Airway epithelial cell (primary cell): ENCODE measurements at places on chromosomes 2 and 18. TPM values are rescaled to one million over a fixed set of nuclear protein-coding genes. Genes with fewer than 3 reads are reported as not detected.

OTOS gene
- not detected in 2 replicates for total RNA-seq

ITGB6 gene
- 58.6 and 65.2 TPM in 2 replicates for total RNA-seq

ABCG8 gene
- total RNA-seq = not detected in 2 replicates

MAPK4 gene
- total RNA-seq = not detected in 2 replicates

POTEJ gene
- not detected in 2 replicates for total RNA-seq

SERPINB2 gene
- total RNA-seq = 205 and 218 TPM in 2 replicates

CHPF gene
- 168 and 186 TPM in 2 replicates for total RNA-seq

CCBE1 gene
- total RNA-seq = 0.85 and 3.0 TPM in 2 replicates

TMBIM1 gene
- 333 and 422 TPM in 2 replicates for total RNA-seq

APCDD1 gene
- total RNA-seq = 0.28 and 0.35 TPM in 2 replicates

RFTN2 gene
- total RNA-seq = not detected in 2 replicates

RESP18 gene
- not detected in 2 replicates for total RNA-seq

ZNF514 gene
- 4.8 and 5.2 TPM in 2 replicates for total RNA-seq

PPP4R3B gene
- total RNA-seq = 26.0 and 33.3 TPM in 2 replicates

CYTIP gene
- not detected in 2 replicates for total RNA-seq

UGT1A5 gene
- 3.2 TPM in 1 of 2 replicates, not detected in the other for total RNA-seq

CNTNAP5 gene
- not detected in 2 replicates for total RNA-seq

CABLES1 gene
- total RNA-seq = 0.23 and 1.1 TPM in 2 replicates

ALK gene
- total RNA-seq = not detected in 2 replicates

MATN3 gene
- total RNA-seq = 0.70 and 1.2 TPM in 2 replicates
